ENCODE measurements at places on chromosomes 2 and 18.
A peak's percentile ranks its signal among the peaks of the same experiment; 100 is the strongest.

- DNase-seq = no peak
Observed at GRCh38 chr18:23225503-23225902, 90.2 kb downstream of the CABLES1 start.

DNA sequence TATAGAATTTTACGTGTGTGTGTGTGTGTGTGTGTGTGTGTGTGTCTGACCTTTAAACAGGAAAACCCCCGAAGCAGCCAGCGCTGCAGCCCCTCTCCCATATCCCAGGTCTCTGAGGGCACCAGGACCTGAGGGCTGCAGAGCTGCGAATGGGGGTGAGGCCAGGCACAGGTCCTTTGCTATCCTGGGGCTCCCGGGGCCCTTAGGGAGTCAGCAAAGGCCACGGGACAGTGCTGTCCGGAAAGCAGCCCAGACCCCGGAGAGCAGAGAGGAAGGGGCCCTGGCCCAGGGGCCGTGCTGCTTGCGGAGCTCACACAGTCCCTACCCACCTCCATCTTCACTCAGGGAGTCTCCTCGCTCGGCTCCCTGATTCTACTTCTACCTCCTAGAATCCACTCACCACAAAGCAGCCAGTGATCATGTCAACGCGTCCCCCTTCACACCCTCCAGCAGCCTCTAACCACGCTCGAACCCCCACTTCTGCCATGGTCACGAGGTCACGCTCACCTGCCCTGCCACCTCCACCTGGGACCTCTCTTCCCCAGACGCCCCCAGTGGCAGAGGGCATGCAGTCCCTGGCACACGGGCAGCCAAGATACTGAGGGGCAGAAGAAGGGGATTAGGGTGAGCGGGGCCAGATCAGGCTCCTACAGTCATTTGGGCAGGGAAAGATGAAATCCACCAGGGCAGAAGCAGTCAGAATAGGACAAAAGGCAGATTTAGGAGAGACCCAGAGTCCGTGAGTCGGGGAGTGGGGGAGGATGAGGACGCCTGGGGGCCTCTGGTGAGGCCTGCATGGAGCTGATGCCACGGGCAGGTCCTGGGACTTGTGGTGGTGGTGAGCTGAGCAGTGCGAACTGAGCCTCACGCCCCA is 86.7 kb downstream of the USP40 start:
- peak; percentile 40 for DNase-seq

- DNase-seq = no peak
Observed at GRCh38 chr18:38709122-38709521, 1143.5 kb upstream of the CELF4 start.

GRCh38 chr2:162473986-162474385 is 130.1 kb downstream of the GCA start:
- DNase-seq = no peak

GRCh38 chr18:77084688-77085035 is 47.9 kb downstream of the MBP start:
- DNase-seq = no peak

- DNase-seq = no peak
Observed at GRCh38 chr2:105578166-105578565, 166.5 kb upstream of the NCK2 start.

GRCh38 chr18:3902676-3903075 is 452.7 kb downstream of the TGIF1 start:
- no peak for DNase-seq

- DNase-seq = peak; percentile 76
Observed at GRCh38 chr2:121810959-121811853, 55.8 kb downstream of the TSN start.

GRCh38 chr2:70767079-70767698 is 811 bp downstream of the ADD2 start:
- peak; percentile 37 for DNase-seq

- no peak for DNase-seq
Observed at GRCh38 chr18:61333746-61334490, 688 bp downstream of the CDH20 start.

GRCh38 chr2:236551471-236552211 is 18.0 kb upstream of the ACKR3 start:
- DNase-seq = no peak

GRCh38 chr2:173280853-173281252 is 73.8 kb upstream of the CDCA7 start:
- DNase-seq = no peak

DNA sequence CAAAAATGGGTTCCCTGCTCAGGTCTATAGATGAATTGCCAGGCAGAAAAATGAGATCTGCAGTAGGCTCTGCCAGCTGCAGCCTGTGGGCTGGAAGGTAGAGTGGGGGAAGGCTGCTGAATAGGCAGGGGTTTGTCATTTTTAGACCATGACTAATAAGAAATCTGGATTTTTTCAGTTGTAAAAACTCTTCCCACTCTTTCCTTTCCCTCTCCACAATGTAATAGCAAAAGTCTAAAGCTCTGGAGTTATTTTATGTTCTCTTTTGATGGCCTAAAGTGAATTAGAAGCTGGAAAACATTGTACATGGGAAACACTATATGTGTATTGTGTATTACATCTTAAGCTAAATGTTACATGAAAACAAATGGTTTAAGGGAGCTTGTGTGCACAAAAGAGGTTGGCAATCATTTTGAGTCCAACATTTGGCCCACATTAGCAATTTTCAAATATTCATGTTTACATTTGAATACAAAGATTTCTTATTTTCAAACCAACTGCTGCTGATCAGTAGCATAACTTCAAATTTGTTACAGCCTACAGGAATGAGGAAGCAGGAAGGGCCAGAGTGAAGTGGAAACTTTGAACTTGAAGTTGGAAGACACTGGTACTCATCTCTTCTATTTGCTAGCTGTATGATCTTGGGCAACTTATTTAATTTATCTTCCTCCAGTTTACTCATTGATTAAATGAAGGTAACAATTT is 407.1 kb downstream of the SLC4A3 start:
- DNase-seq = no peak

DNA sequence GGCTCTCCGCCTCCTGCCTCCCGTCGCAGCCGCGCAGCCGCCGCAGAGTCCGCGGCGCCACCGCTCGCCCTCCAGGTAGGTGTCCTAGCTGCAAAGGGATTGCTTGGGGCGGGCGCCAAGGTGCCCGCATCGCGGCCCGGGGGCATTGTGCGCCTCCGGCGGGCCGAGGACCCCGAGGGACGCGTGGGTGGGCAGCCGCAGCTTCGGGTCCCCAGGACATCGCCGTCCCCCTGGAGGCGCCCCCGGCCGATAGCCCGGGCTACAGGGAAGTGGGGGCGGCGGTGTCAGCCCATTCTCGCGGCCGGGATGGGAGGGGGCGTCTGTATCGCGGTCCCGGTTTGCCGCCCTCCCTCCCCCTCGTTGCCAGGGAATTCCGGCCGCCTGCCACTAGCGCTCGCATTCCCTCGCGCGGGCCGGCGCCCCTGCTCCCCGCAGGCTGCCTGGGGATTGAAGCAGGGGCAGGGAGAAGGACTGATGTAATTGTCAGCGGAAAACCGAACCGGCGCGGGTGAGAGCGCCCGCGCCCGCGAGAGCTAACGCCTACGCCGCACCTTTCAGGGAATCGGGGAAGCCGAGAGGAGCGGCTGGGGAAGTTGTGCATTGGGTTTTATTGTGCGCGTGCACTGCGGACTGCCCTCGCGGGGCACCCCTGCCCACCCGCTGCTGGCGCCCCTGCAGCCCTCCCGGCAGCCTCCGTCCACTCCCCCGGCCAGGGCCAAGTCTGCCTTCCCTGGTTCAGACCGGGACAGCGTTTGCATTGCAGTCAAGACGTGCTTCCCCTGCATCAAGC is 483 bp downstream of the OSBPL6 start:
- peak; percentile 53 for DNase-seq

GRCh38 chr2:66867063-66867441 is 432.1 kb downstream of the MEIS1 start:
- no peak for DNase-seq

GRCh38 chr2:96529376-96530143 is 7.0 kb upstream of the ARID5A start:
- DNase-seq = no peak

GRCh38 chr2:64837925-64838641 is 151.1 kb upstream of the SLC1A4 start:
- DNase-seq = peak; percentile 61

GRCh38 chr18:3930126-3931012 is 480.4 kb downstream of the TGIF1 start:
- DNase-seq = no peak

DNA sequence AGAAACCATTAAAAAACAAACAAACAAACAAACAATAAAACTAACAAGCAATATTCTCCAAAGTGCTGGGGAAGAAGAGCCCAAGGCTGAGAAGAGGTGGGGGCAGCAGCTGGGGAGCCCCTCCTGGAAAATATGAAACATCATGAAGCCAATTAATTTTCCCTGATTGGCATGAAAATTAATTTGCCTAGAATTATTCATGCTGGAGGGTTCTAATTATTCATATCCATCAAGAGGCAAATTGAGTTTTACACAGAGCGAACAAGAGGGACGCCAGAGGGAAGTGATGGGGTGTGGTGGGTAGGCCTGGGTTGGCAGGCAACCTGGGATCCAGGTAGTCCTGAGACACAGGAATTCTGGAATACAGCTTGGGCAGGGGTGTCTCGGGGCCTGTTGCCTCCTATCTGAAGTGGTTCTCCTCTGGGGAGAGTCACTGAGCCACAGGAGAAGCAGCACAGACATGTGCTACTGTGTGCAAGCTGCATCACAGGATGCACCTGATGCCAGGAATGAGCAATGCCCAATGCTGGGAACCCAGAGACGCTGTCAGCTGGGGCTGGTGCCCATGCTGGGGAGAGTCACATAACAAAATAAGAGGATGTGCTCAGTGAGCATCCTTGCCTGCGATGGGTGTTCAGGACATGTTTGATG is 100.5 kb downstream of the TEX51 start:
- no peak for DNase-seq

GRCh38 chr2:18430996-18431748 is 129.3 kb downstream of the RDH14 start:
- no peak for DNase-seq

DNA sequence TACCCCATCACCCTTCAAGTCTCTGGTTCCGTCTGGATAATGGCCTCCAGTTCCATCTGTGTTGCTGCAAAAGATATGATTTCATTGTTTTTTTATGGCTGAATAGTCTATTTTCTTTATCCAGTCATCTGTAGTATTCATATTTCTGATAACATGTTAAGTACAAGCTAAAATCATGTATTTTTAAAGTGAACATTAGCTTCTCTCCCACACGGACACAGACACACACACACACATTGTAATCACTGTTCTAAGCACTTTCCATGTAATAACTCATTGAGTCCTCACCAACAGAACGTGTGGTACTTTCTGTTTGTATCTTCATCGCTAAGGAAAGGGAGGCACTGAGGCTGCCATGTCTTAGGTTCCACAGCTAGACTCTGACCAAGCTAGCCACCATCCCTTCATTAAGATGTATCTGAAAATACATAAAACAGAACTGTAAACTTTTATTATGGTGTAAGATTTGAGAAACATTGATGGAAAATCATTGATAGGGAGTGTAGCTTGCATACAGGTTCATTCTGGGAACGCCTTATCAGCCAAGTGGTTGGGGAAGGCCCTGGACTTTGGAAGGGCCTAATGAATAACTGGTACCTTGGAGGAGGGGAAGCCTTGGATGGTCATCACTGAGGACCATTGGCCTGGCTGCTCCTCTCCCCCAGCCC is 8.1 kb downstream of the NCK2 start:
- no peak for DNase-seq

- peak; percentile 71 for DNase-seq
Observed at GRCh38 chr2:98508709-98509066, 64.0 kb downstream of the INPP4A start.

GRCh38 chr2:69173706-69174105 is 160.7 kb downstream of the ANTXR1 start:
- DNase-seq = no peak

DNA sequence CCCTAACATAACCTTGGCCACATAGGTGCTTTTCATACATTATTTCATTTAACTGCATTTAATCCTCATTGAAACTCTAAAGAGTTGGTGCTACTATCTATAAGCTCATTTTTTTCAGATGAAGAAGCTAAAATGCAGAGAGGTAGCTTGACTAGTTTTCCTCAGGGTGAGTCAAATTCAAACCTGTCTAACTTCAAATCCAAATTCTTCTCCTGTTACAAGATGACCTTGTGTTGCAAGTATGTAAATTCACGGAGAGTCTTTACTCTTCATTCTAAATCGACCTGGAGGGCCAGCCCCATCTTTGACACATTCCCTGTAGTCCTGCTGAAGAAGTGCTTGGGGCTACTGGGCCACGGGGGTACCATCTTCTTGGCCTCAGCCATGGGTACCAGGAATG is 8.2 kb upstream of the SETBP1 start:
- no peak for DNase-seq

GRCh38 chr18:51077217-51077616 is 47.2 kb downstream of the SMAD4 start:
- no peak for DNase-seq

DNA sequence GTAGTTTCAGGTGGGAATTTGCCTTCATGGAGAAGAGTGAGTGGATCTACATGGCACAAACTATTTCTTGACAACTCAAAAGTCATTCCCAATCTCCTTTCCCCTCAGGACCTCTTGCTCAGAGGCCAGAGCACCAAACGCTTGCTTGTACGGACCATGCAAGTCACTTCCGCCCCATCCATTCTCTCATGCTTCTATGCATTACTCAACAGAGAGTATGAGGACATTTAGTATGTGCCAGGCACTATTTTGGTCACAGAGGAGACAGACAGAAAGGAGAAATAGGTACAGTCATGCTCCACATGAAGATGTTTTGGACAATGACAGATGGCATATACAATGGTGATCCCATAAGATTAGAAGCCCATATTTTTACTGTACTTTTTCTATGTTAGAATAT is 117.5 kb downstream of the ACTR3 start:
- DNase-seq = no peak

GRCh38 chr18:51091270-51091669 is 61.3 kb downstream of the SMAD4 start:
- no peak for DNase-seq

GRCh38 chr18:79682894-79683625 is 3.5 kb downstream of the CTDP1 start:
- no peak for DNase-seq

GRCh38 chr2:85769983-85770362 is 16.2 kb downstream of the ATOH8 start:
- DNase-seq = no peak

DNA sequence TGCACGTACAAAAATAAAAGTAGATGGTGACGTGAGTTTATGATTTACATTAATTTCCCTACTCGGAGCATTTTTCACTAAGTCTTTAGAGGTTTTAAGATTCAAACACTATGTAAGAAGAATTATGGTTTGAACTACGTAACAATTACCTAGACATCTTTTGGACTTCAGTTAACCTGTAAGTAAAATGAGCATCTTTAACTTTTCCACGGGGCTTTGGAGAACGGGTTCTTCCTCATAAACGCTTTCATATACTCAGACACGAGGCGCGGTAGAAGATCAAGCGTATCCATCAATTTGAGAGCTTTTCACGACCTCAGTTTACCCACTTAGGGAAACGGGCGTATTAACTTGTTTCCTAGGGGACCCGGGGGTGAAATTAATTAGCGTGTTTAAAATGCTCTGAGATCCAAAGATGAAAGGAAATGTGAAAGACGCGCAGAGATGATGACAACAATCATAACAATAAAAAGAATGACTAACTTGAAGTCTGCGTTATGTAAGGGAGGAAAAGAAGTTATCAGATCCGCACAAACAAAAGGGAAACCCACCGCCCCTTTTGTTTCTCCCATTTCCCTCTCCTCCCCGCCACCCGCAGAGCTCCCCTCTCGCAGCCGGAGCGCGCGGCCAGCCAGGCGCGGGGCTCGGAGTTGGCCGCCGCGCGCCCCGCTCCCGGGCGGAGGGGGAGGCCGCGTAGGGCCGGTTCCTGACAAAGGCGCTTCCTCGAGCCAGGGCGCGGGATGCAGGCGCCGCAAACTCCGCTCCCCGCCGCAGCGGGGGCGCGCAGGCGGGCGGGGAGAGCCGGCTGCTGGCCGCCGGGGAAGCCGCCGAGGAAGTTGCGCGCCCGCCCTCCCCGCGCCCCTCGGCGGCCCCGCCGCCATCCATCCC is 807 bp downstream of the PELI1 start:
- DNase-seq = peak; percentile 59

All from Right ventricle myocardium superior (tissue), 1 donor.